Activated T-cell treated with anti-CD3 and anti-CD28 coated beads, Interleukin-2, amount 50 U/mL, for 4 hours (primary cell): ENCODE measurements at places on chromosomes 11 and 22. TPM values are rescaled to one million over a fixed set of nuclear protein-coding genes. Genes with fewer than 3 reads are reported as not detected.

DNA sequence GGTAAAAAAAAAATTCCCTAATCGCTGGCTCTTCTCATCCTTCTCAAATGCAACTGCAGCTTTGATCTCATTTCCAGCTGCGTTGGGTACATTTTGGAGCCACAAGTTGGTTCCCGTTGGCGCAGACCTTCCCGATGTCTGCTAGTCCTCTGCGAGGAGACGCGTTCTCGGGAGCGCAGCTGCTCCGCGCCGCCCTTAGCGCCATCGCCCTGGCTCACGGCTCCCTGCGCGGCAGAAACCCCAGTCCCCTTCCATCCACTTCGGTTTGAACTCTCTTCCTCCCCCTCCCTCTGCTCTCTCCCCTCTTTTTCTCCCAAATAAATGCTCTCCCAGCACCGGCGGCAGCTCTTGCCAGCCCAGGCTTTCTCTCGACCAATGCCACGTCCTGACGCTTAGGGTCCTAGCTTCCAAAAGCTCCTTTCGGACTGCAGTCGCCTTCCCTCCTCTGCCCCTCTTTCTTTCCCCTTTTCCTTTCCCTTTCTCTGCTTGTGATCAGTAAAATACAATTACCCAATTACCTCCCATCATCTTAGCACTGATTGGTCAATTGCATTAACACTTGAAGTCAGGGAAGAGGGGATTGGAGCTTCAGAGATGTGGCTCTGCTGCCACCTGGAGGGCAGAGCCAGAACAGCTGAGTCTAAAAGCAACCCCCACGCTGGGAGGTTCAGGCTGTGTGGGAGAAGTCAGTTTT lies 1165.7 kb downstream of the LRRC4C start:
- DNase-seq = no peak

DNA sequence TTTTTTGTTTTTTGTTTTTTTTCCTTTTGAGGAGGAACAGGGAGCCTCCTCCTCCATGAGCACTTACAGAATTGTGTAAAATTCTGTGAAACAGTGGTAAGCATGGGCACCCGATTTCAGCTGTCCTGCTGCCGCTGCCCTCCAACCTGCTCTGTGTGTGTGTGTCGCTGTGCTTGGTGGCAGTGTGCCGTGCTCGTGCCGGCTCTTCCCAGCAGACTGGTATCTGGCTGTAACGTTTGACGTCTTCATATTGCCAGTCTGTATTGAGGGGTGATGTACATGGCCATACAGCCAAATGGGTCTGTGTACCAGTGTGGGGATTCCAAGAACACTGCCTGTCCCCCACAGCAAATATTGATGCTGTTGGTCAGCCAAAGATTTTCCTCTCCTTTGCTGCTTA lies 97.1 kb downstream of the CWC15 start:
- no peak for DNase-seq

GRCh38 chr11:118930094-118930712 lies 4.5 kb upstream of the BCL9L start:
- DNase-seq = peak; percentile 86

Gene ADM2
- 4.8 TPM for total RNA-seq

Gene MRGPRG
- total RNA-seq = not detected

DNA sequence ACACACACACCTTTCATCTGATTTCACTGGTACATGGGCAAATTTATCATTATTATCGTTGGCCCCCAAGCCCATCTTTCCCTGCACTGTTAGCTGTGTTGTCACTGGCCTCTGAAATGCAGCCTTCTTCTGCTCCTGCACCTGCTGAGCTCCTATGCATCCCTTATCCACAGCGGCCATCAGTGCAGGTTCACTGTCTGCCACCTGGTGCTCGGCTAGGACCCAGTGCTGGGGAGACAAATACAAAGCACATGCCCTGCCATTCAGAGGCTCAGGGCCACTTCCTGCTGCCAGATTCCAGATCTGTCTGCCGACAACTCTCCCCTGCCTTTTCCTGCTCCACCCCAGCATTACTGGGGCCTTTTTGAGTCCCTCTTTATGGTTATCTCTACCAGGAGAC lies 1205.4 kb downstream of the TBC1D22A start:
- no peak for DNase-seq

Gene AMPD3
- total RNA-seq = 9.0 TPM

- no peak for DNase-seq
Measured at GRCh38 chr11:109338131-109338530, 83.9 kb upstream of the C11orf87 start.

DNA sequence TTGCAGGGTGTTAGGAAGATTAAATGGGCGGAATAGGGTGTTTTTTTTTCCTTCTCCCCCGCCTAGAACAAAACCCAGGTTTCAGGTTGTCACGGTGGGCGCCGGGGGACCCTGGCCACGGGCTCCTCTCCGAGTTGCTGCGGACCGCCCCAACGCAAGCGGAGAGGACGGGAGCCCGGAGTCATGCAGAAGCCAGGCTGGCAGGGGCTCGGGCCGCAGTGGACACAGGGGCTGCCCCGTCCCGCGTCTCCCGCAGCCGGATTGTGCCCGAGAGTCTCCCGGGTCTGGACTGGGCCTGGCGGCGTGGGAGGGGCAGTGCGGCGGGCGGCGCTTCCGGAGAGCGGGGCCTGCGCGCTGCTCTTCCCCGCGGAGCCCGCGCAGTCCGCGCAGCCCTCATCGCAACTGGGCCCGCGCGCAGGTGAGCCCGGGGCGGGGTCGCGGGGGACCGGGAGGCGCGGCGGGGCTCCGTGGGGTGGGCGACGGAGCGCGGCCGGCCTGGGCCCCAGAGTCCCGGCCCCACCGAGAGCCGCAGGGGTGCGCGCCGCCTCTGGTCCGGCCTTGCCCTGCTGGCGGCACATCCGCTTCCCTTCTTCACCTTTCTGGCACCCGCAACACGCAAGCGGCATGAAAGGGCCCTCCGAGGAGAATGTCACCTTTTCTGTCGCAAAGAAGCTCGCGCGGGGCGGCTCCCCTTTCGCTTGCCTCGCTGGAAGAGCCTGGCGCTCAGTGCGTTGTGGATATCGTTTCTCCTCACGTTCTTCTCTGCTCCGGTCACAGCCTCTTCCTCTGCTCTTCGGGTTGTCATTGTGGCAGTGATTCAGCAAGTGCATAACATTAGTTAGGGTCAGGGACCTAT lies at the start of gene TIRAP:
TIRAP (plus strand) TSS at position 358 of the 856 bp plus-strand sequence. CDS start 7,802 bp downstream, outside the sequence.
- DNase-seq = peak; percentile 42

DNA sequence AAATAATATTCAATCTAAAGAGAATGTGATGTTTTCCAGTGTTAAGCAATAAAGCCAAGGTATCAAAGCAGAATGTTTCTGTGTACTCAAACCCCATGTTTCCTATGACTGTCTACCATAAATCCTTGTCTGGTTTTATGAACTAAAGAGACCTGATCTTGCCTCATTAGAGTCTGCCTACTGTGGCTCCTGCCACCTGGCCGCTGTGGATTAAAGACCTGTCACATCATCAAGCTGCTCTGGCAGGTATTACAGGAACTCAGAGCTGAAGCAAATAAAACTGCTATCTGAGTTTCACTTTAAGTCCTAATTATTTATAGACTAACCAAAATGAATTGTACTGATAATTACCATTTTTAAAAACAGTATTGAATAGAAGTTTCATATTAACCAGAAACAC lies 207.8 kb upstream of the CCDC90B start:
- no peak for DNase-seq

Gene XNDC1N
- total RNA-seq = 12.2 TPM

Gene LIF
- 440 TPM for total RNA-seq

DNA sequence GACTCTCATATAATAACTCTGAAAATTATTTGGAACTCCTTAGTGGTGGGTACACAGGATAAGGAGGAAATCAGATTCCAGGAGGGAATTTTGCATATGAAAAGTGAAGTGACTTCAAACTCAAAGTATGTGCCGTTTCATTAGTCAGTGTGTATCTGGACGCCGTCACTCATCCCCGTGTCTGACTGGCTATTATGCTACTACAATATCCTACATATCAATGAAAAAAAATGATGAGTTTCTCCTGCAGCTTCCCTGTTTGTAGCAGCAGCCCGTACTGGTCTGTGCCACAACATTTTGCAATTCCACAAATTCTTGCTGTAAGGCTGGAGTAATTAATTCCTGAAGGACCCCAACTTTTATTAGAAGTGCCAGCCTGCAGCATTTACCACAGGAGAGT lies 16.5 kb downstream of the WT1 start:
- no peak for DNase-seq

DNA sequence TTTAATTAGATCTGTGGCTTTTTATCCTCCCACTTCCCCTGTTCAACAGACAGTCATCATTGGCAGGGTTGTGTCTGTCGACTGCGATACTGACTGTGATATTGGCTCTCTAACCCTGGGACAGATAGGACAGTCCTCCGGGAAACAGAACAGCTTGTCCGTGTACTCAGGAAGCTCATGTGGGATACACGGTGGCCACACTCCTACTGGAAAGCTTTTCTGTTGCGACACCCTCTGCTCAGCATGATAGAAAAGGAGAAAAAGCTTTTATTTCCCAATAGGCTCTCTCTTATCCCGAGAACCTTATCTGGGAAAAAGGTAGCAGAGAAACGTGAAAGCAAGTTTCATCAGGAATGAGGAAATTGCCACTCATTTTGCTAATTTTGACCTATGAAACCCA lies 60.4 kb upstream of the HSPA8 start:
- no peak for DNase-seq

- no peak for DNase-seq
Measured at GRCh38 chr11:103051981-103052380, 40.0 kb downstream of the DCUN1D5 start.

GRCh38 chr11:77130763-77131513 lies 2.9 kb downstream of the MYO7A start:
- DNase-seq = no peak

Gene TAGLN
- 3.9 TPM for total RNA-seq

Gene OR56B1
- not detected for total RNA-seq

DNA sequence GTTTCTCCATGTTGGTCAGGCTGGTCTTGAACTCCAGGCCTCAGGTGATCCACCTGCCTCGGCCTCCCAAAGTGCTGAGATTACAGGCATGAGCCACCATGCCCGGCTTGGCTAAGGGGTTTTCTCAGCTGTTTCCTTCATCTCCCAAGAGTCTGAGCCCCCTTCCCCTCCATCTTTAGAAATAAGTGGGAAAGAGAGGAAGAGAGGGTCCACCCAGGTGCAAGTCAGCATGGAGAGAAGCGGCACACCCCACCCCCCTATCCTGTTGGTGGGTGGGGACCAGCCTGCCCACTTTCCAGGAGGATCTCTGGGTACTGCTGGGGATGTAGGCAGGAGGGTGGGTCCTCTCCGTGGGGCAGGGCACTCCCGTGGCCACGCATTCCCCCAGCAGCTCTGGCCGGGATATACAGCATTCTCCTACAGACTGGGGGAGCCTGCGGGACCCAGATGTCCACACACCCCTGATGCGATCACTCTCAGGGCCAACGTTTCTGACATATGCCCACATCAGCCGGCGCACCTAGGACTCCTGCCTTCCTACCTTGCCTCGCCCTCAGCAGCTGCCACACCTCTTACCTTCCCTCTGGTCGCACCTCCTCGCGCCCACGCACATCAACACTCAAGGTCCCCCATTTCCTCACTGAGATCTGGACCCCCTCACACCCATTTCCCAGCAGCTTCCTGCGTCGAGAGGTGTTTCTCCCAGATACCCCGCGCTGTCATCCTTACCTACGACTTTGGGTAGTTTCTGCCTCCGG lies 8.9 kb downstream of the SCARF2 start:
- DNase-seq = no peak

Gene MUC5B
- total RNA-seq = 2.2 TPM

DNA sequence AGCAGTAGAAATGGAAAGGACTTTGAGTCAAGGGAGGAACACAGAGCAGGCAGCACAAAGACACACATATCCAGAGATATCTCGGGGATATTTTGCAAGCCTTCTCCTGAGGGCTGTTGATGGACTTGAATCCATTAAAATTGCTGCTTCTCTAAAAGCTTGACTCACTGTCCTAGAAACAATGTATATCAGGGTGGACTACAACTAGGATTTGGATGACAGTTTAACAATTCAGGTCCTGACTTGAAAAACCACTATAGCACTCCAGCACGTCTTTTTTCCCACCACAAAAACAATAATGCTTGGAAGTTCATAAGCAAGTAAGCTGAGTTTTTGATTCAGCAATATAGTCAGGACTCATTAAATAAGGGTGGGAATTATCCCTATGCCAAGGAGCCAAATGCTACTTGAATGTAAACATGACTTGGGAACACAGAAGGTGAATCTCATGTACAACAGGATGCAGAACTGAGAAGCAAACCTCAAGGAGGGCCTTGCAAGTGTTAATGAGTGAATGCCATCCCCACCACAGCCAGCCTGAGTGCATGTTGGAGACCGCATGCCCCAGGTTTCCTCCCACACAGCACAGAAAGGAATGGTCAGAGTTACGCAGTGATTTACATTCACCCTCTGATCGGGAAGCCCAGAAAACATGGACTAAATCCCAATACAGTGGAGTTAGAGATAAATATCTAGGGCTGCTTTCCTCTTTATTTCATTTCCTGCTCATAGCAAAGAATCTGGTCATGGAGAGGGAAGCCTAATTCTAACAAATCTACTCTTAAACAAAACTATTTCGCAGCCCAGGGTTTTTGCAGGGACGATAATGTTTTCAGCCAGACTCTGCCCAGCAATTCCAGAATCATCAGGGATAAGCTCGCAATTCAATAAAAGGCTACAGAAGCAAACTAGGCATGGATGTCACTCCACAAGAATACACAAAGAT lies 98.4 kb upstream of the OR9G4 start:
- no peak for DNase-seq

GRCh38 chr11:65383778-65384177 lies 1.3 kb upstream of the SLC25A45 start:
- no peak for DNase-seq

Gene AGBL2
- 2.0 TPM for total RNA-seq

- DNase-seq = no peak
Measured at GRCh38 chr11:3121931-3122774, 43.0 kb downstream of the OSBPL5 start.

- no peak for DNase-seq
Measured at GRCh38 chr11:71155846-71156245, 96.5 kb downstream of the SHANK2 start.

DNA sequence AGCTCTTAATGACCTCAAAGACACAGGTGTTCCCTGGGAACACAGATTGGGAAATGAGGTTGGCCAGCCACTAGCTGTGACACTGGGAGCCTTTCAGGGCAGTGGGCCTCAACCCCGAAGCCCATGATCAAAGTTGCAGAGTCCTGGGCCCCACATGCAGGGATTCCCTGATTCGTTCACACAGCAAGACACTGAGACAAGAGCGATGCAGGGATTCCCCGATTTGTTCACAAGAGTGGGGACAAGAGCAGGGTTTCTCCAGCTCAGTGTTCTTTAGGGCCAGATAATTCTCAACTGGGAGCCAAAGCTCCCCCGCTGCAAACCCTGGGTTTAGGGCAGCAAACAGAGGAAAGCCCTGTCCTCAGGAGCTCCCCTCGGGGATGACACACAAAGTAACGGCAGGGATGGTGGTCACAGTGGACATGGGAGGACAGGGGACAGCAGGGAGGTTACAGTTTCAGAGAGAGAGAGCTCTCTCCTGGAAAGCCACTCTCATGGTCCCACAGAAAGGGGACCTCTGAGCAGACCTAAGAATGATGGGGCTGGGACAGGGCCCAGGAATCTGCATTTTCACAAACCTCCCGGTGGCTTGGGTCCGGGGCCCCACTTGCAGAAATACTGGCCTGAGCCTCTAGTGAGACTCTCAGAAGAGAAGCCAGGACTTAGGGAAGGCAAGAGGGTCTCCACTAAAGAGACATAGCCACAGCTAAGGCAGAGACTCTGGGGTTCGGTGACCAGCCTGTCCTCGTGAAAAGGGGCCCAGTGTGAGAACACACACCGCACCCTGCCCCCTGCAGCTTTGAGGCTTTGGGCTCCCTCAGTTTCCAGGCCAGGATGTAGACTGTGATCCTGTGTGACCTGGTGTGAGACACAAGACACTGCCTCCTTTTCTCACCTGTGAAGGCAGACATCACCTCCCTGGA lies 7.4 kb upstream of the GNAZ start:
- no peak for DNase-seq
